Stimulated activated CD8-positive, alpha-beta memory T cell treated with anti-CD3 and anti-CD28 coated beads, Interleukin-4, amount 100 ng/mL, for 4 hours (primary cell): ENCODE measurements at places on chromosomes 5 and 9.

DNA sequence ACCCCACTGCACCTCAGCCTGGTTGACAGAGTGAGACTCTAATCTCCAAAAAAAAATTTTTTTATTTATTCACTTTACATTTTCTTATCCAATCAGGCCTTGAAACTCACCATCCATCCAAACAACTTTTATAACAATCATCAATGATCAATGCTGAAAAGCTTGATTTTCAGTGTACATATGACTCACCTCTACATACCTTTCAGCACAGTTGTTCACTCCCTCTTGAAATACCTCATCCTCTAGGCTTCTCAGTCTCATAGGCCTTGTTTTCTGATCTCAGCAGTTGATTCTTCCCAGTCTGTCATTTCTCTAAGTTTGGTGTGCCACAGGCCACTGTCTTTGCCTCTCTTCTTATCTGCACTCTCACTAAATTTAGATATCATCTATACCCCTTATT, 36.2 kb downstream of the GRIN3A start:
- no peak for DNase-seq

DNA sequence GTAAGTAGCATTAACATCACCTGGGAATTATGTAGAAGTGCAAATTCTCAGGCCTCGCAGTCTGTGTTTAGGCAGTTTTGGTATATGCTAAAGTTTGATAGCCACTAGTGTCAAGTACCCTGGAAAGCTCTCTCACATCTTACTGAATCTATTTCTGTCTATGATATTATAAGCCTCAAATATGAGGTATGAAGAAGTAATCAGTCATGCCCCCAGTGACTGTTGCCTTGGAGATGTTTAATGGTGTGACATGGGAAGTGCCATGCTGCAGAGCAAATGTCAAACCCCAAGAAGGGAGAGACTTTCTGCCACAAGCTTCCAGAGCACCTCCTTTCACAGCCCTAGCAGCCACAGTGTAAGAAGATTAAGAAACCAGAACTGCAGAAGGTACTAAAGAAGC, 9.8 kb upstream of the PDE8B start:
- DNase-seq: no peak

- no peak for DNase-seq
These were observed 65.8 kb upstream of the ERCC6L2 start for GRCh38 chr9:95809686-95810085.

DNA sequence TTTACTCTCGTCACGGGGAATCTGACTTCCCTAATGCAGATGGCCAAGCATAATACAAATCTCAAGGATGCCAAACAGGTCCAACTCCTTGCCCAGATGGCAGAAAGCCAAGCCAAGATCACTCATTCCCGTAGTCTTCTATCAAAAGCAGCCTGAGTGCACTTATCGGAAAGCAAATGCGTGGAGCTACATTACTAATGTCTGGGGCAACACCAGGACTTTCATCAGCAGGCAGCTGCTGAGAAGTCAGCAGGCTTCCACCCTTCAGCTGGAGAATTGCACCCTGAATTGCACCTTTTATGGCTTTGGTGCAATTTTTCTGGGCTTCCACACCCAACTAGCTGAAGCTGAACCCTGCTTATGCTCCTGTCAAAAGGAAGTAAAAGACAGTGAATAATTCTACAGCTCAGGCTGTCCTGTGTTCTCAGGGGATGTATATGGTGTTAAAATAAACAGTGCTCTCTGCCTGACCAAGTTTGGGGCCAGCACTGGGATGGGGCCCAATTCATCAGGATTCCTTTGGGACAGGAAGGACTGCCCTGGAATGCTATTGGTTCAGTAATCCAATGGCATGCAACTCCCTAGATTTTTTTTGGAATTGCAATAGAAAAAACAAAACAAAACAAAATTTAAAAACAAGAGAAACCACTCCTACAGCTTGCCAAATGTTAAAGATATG, 92.6 kb downstream of the DPYSL3 start:
- no peak for DNase-seq

DNA sequence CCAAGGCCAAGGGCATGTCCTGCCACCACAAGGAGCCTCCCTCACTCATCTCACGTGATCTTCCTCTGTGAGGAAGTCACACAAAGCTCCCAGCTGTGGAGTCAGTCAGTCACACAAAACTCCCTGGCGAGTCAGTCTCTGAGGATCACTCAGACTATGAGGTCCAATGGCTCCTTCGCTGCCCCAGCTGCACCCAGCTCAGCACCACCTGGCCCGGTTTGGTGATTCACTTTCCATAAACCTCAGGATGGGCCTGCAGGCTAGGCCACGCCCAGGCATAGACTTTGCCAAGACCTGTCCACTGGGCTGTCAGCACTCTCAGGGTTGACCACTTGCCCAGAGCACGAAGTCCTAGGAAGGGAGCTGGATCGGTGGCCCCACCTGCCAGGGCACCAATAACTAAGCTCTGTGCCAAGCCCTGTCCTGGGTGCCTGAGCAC, 233.8 kb downstream of the HSPA4 start:
- no peak for DNase-seq

DNA sequence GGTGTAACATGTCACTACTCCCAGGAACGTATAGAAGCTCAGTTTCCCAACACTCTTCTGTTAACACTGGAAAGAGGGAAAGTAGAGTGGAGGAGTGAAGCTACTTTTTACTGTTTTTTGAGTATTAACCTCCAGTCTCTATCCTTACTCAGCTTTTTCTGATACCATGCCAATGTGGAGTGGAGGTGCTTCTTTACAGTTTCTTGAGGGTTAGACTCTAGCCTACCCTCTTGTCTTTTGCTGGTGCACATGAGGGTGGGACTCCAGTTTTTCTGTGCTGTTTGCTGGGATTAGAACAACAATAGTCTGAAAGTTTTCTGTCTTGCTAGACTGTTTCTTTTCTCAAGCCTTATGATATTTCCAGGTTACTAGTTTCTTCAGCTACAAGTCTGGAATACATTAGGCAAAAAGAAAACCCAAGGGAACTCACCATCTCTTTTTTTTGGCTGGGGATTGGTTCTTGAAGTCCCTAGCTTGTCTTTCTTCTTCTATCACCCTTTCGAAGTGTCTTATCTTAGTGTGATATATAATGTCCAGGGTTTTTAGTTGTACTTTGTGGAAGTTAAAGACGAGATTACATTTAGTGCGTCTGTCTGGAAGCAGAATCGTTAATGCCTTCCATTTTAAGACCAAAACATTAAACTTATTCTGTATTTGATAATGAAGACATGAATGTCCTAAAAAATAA, 35.9 kb downstream of the PRR16 start:
- DNase-seq: no peak

DNA sequence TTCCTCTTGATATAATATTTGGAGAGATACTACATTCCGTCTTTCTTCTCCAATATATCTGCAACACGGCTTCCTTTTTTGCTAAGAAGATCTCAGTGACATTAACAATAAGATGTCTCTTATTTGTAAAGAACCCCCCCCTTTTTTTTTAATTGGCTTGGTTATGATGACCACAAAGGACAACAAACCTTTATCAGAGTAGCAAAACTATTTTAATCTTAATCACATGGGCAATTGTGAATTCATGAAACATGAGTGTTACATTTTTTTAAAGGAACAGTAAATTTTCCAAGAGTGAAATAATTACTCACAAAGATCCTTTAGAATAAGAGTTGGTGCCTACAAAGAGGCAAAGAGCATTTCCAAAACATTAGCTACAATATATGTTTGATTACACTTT, 554.1 kb downstream of the MAT2B start:
- no peak for DNase-seq
